ENCODE measurements at places on chromosomes 5 and 9.
A peak's percentile ranks its signal among the peaks of the same experiment; 100 is the strongest.

- no peak for DNase-seq
These were observed 456.4 kb downstream of the NFIB start for GRCh38 chr9:13857521-13857920.

DNA sequence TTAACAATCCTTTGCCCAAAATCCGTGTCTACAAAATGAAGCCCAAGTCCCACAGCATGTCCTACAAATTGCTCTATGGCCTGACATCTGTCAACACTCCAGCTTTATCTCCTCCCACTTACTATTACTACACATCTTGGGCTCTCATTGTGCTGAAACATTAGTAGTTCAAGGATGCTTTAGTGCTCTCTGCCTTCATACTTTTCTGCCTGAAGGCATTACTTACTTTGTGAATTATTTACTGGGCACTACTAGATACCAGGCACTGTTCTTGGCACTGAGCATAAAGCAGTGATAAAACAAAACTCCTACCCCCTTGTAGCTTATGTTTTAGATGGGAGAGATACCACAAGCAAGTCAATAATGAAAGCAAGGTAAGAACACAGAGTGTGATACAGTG is 113.4 kb downstream of the TTLL11 start:
- no peak for DNase-seq

DNA sequence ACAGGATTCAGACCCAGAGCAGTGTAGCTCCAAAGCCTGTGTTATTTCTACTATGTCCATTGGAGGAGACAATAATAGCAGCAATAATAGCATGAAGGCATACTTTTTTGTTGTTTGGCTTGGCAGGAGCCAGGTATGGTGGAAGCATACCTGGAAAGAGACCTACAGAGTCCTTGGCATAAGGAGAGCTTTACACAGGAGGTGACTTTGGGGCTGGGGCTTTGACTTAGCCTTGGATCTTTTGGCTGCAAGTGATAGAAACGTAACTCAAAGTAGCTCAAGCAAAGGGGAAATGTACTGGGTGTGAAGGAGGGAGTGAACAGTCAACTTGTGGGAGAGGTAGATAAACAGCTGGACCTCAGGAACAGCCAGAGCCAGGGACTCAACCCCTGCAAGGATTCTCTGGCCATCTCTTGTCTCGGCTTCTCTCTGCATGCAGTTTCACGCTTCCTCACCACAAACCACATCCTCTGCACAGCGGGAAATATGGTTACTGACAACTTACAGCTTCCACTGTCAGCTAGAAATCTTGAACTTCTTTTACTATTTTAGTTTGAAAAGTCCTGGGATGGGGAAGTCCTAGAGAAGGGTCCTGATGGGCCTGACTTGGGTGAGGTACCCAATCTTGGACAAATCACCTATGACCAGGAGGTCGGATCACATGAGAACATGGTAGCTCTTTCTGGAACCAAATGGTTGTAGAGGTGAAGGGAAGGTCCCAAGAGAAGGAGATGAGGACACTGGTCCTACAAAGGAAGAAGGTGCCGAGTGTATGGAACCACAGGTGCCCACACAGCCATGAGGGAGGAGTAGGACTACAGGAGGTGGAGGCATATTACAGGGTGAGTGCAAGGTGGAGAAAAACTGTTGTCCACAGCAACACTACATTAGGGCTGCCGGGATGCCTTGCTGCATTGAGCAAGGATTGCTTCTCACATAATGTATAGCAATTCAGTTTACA is 47.0 kb upstream of the TGFBR1 start:
- peak; percentile 30 for DNase-seq

DNA sequence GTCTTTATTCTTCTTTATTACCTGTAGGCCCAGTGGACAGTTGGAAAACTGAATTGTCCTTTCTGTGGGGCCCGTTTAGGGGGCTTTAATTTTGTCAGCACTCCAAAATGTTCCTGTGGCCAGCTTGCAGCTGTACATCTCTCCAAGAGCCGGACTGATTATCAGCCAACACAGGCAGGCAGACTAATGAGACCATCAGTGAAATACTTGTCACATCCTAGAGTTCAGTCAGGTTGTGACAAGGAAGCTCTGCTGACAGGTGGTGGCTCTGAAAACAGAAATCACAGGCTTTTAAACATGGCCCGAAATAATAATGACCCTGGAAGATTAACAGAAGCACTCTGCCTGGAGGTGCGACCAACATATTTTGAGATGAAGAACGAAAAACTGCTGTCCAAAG is 47.9 kb downstream of the RNF180 start:
- no peak for DNase-seq

- no peak for DNase-seq
These were observed 102.5 kb downstream of the ST8SIA4 start for GRCh38 chr5:100800562-100800961.

GRCh38 chr9:121509180-121509579 is 9.5 kb upstream of the GGTA1 start:
- no peak for DNase-seq

DNA sequence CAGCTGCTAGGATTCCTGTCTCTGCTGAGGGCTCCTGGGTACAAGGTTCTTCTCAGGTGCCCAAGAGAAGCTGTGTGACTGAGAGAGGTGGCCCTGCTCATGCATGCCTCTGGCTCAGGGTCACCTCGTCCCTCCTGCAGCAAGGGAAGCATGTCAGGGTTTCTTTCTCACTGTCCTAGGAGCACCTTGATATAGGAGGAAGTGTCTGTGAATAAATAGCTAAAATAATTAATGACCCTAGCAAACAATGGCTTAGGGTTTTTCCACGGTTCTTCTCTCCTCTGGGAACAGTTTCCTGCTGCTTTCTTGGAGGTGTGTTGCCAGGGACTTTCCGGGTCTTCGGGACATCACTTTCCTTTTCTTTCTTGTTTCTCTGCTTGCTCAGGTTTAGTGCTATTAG is 87.2 kb downstream of the ARHGAP26 start:
- DNase-seq: no peak

- no peak for DNase-seq
These were observed 473.4 kb downstream of the NTRK2 start for GRCh38 chr9:85142968-85143367.
